ENCODE measurements at places on chromosomes 12 and 14. TPM values are rescaled to one million over a fixed set of nuclear protein-coding genes. Genes with fewer than 3 reads are reported as not detected.

DNA sequence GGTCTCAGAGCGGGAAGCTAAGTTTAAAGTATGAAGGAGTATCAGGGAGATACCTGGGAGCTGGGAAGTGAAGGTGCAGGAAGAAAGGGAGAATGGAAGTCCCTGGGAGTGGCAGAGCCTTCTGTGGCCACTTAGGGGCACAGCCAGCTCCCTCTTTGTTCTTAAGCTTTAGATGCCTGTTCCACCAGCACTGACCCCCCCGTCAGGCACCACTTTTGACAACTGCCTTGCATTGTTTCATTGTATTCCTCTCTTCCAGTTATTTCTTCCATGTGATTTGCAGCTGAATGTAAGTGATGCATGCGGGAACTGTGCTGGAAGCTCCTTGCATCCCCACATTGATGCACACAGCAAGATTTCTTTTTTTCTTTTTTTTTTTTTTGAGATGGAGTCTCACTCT, 2.6 kb downstream of the GALNT16 start:
- DNase-seq = no peak

DNA sequence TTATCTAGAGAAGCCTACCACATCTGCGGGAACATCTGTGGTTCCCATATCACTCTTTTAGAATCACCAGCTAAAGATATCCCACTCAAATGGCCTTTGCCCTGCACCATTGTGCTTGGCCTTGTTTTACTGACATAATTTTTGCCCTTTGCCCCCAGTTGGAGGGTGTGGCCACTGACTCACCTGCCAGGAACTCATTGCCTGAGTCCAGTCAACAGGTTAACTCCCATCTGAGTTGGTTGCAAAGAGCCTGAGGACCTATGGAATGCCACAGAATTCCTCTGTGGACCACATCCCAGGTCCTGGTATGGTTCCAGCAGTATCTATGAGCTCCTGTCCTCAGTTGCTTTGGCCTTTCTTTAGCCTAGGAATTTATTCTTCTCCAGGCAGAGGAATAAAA, 55.7 kb upstream of the PTGR2 start:
- no peak for DNase-seq

DNA sequence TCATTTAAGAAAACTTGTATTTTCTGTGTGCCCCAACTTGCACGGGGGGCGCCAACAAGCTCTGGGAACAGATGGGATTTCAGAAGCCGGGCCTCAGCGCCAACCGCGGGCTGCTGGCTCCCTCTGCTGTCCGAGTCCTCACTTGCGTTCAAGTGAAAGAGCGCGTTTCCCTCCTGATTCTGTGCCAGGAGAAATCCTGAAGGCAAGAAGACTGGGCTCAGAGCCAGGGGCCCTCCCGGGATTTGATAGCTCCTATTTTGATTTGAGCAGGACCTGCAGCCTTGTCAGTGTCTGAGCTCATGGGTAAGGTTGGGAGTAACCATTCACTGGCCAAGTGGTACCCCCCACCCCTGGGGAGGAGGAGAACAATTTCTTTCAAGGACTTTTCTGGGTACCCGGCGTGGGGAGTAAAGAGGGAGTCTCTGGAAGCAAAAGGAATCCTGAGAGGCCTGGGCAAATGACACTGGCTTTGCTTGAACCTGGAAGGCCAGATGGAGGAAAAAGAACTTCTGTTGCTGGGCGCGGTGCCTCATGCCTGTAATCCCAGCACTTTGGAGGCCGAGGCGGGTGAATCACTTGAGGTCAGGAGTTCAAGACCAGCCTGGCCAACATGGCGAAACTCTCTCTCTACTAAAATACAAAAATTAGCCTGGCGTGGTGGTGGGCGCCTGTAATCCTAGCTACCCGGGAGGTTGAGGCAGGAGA, 179.0 kb upstream of the RGS6 start:
- peak; percentile 89 for DNase-seq

GRCh38 chr14:105204206-105204930, 23.3 kb upstream of the NUDT14 start:
- DNase-seq = no peak

Gene RDH12
- total RNA-seq = 1.1 TPM

- DNase-seq = peak; percentile 76
Observed at GRCh38 chr12:108691175-108691997, 39.9 kb downstream of the CORO1C start.

GRCh38 chr12:106063826-106064720, 74.7 kb downstream of the NUAK1 start:
- DNase-seq = no peak

DNA sequence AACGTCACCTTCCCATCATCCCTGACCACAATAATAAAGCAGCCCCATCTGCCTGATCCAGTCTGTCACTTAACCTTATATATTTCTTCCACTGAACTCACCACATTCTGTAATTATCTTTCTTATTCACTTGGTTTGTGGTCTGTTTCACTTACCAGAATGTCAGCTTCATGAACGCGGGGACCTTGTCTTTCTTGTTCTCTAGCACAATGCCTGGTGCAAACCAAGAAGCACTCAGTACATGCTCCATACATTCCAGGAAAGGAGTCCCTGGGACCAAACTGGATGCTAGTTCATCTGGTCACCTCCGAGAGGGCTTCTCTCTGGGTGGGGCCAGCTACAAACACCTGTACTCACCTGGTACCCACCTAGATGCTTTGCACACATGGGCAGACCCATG, 17.4 kb upstream of the ANKRD33 start:
- no peak for DNase-seq

GRCh38 chr12:129152351-129153104, 299.2 kb downstream of the GLT1D1 start:
- peak; percentile 65 for DNase-seq
